ENCODE measurements at places on chromosomes 7 and 10. TPM values are rescaled to one million over a fixed set of nuclear protein-coding genes. Genes with fewer than 3 reads are reported as not detected.

The TMEM60 gene
- 13.4 TPM for total RNA-seq

The PNLIPRP3 gene
- not detected for total RNA-seq

The ZNF438 gene
- 9.4 TPM for total RNA-seq

DNA sequence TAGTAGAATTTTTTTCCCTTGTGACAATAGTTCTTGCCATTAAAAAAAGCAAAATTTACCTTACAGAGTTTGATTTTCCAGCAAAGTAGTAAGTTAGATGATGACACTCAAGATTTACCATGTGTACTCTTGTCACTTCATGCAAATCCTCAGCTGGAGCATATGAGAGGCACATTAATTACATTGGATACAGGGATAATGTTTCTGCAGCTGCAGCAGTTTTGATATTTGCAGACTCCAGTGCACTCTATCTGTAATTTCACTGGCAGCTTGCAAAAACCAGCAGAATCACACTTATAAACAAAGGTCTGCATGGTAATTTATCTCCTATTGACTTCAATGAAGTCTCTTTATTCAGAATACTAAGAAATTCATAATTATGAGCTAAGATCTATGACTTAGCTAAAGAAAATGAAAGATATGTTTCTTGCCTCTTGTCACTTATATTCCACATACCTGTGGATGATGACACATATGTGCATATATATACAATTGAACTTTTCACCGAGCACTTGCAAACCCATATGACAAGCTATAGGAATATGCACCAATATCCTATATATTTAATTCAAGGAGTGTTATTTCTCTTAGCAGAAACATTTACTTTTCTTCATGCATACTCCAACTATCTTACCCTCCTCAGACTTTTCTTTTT, 530.6 kb downstream of the PHTF2 start:
- no peak for DNase-seq

DNA sequence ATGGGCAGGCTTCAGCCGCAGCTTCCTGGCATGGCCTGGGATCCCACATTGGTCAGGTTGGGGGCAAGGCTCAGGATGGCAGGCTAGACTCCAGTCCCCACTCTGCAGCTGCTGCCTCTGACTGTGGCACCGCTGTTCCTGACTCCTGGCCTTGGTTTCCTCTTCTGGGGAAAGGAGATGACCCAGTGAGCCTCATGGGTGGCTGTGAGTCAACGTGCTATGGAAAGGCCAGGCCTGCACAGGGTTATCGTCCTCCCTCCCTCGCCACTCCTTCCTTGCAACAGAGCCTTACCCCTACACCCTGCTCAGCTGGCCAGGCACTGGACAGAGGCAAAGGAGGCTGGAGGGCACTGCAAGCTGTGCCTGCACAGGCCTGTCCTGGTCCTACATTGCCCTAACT, 36.1 kb upstream of the CHST15 start:
- no peak for DNase-seq

DNA sequence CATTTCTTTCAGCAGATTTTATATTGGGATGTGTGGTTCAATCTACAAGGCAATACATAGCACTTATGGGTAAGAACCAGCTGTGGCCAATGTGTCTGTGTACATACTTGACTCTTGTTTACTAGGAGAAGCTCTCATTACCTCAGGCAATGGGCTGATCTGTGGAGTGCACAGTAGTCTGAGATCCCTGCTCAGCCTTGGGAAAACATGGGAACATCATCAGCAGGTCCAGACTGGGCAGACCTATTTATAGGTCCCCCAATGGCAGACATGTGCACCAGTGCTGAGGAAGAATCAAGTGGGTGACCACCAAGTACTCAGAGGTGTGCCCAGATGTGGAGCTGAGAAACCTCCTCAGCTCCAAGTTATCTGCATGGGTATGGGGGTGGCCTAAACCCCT, 349.7 kb downstream of the KIF20B start:
- no peak for DNase-seq

DNA sequence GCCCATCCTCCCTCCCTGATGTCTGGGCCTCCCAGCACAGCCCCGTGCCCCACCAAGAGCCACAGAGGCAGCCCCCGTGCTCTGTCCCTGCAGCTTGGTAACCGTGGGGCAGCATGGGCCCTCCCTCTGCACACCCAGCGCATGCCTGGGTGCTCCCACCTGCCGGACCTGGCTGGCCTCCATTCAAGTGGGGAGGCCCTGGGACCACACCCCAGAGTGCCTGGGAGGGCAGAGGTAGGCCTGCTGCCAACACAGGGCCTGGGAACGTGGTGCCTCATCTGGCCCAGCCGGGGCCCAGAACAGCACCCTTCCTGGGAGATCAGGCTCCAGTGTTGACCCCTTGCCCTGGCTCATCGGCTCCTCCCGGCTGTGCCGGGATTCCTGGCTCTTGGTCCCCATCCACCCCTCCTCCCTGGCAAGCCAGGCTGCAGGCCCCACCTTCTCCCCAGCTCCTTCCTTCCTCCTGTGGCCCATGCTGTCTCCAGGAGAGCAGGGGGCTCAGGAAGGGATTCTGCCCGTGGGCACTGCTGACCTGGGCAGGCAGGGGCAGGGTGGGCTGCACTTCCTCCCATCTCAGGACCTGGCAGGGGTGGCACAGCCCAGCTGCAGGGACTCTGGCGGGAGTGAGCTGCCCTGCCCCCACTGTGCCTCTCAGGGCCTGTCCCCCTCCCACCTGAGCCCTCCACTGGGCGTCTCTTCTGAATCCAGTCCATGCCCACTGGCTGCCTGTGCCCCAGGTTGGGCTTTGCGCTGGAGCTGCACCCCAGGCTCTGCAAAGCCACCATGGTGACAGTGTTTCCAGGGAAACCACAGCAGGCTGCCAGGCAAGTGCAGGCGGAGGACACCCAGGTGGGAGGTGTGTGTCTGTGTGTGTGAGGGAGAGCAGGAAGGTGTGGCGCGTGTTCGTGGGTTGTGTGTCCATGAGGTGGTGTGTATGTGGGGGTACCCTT, 32.6 kb downstream of the PWWP2B start:
- DNase-seq = no peak

GRCh38 chr7:34165927-34166550, 260.7 kb downstream of the BMPER start:
- DNase-seq = no peak

The VSIR gene
- total RNA-seq = 128 TPM

DNA sequence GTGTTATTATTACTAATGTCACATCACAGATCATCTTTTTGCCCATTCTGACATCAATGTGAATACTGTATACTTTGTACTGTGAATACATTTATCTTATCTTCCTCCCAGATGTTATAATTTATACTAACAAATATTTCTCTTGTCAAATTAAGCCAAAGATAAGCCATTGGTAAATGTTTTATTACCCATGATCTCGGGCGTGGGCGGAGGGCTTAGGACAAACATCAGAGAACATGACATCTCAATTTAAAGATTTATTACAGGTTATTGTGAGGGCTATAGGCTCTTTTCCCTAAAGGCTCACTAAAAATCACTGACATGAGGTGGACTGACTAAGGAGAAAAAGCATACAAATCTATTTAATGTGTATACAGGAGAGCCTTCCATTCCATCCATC, 58.2 kb upstream of the DGKB start:
- DNase-seq = no peak

- no peak for DNase-seq
Observed at GRCh38 chr10:132396494-132397035, 435 bp upstream of the PWWP2B start.

DNA sequence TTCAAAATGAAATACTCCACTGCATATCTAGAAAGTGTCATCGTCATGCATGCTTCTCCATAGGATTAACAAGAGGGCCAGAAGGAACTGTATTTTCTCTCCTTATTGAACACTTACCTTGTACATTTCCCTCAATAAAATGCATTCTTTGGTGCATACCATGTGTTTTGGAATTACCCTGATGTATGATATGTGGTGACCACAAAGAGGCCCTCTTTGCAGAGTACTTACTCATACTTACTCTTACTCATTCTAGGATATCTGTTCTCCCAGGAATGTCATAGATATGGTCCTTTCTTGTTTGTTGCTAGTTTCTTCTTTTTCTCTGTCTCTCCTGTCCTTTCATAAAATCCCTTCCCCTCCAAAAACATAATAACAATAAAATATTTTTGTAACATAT, 1087.1 kb upstream of the POT1 start:
- no peak for DNase-seq

The NUTM2E gene
- not detected for total RNA-seq

The PTEN gene
- 391 TPM for total RNA-seq

The DRGX gene
- total RNA-seq = not detected

DNA sequence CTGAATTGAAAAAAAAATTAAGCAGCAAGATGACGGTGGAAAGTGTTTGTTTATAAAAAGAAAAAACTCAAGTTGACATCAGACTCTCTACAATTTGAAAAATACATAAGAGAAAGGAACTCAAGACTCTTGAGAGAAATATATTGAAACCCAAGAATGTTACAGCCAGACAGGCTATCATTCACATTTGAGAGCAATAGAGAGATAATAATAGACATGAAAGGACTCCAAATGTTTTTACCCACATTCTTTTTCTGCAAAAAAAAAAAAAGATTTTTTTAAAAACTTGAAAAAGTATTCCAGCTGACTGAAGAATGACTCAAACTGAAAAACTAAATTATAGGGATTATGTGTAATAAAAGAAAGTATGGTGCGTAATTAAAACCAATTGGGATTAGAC, 532.4 kb downstream of the INHBA start:
- no peak for DNase-seq

- no peak for DNase-seq
Observed at GRCh38 chr10:96656839-96657238, 63.5 kb downstream of the PIK3AP1 start.

DNA sequence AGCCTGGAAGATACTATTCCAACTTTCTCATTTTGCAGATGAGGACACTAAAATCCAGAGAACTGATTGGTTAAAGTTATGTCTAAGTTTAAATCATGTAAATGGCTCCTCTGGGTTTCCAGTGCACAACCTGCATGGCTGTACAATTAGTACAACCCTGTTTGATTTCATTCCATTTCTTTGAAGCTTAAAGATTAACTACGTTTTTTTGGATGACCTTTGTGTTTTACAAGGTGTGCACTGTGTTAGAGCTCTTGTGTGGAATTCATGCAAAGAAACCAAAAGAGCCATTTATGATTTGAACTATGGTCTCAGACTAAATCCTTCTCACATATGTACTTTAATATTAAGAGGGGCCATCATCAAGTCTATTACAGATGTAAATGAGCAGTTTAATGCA, 149.5 kb downstream of the TMEM168 start:
- DNase-seq = no peak

DNA sequence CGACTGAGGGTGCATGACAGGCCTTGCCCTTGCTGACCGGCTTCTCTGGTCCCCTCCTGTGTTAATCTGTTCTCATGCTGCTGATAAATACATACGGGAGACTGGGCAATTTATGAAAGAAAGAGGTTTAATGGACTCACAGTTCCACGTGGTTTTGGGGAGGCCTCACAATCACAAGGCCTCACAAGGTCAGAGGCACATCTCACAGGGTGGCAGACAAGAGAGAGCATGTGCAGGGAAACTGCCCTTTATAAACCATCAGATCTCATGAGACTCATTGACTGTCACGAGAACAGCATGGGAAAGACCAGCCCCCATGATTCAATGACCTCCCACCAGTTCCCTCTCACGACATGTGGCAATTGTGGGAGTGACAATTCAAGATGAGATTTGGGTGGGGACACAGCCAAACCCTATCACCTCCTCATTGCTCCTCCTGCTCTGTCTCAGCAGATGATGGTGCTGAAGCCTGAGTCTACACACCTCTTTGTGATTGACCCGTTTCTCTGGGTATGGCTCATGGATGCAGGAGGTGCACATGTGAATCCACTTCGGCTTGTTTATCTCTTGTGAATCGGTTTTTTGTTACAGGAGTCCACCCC, 547.8 kb downstream of the DNAJB6 start:
- no peak for DNase-seq

DNA sequence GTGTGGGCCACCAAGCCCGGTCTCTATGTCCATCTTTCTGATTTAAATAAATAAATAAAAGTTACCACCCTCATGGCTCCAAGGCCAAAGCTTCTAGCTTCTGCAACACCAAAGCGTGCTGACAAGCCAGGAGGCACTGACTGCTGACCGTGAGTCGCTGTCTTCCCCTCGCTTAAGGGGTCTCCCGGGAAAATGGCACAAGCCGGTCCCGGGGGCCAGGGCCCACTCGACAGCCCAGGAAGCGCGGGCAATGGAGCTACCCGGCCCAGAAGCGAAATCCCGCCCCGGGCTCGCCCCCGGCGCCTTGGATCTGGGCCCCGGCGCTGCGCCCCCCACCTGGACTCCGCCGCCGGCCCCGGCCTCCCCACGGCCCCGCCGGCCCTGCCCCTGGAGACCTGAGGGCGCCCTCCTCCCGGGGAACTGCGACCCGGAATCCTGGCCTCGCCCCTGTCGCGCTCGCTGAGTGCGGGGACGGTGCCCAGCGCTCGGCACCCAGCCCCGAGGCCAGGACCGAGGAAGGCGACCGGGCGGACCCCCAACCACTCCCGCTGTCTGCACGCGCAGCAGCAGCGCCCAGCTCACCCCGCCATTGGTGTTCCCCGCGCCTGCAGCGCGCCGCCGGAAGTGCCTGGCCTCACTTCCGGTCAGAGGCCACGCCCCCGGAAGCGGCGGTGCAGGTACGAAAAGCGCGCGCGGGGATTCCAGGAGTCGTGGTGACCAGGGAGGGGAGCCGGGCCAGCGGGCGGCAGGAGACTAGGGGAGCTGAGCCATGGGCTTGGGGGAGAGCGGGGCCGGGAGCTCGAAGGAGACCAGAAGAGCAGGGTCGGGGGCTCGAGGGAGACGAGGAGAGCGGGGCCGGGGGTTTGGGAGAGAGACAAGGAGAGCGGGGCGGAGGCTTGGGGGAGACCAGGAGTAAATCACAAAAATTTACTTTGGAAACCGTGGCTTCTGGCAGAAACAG, at the start of the genes MRM2 and NUDT1:
Gene MRM2 (minus strand): TSS at position 626 of the 961 bp plus-strand sequence. CDS start 36 bp downstream, at position 590.
Gene NUDT1 (plus strand): TSS at position 647 of the 961 bp plus-strand sequence. CDS start 2,349 bp downstream, outside the sequence.
- DNase-seq = peak; percentile 95

- DNase-seq = no peak
Observed at GRCh38 chr7:142932386-142933091, 1.0 kb downstream of the TRPV5 start.

The HECW1 gene
- total RNA-seq = 2.6 TPM

DNA sequence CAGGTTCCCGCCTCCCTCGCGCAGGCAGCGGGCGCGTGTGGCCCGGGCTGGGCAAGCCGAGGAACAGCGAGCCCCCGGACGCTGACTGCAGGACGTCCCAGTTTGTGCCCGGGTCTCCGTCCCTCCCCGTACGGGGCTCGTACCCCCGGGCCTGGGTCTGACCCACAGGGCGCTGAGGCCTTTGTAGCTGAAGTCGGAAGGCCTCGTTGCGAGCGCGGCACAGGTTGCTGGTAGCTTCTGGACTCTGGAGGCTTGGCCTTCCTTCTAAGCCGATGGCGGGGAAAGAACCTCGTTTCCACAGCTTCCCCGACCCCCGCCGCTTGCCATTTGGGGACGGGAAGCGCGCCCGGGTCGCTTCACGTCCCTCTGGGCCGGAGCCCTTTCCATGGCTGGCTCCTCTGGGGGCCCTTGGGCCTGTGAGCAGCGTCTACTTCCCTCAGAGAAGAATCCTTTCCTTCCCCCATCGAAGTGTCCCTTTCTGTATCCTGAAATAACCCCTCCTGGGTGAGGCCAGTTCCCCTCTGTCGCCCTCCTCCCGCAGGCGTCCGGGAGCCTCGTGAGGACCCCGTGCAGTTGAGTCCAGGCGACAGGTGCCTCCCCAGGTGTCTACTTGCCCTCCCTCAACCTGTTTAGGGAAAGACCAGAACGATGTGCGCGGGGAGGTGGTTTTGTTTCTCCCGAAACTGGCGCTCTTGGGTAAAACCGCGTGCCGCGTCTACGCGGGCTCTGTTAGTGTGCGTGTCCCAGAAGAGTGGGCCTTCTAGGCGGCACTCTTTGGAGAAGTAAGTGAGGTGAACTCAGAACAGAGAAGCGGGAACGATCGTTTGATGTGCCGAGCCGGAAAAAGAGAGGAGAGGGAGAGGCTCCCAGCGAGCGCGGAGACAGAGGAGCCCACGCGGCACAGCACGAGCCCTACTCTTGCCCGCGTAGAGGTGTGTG, 9.3 kb downstream of the EVX1 start:
- DNase-seq = no peak
